ENCODE measurements at places on chromosomes 13 and 19.

DNA sequence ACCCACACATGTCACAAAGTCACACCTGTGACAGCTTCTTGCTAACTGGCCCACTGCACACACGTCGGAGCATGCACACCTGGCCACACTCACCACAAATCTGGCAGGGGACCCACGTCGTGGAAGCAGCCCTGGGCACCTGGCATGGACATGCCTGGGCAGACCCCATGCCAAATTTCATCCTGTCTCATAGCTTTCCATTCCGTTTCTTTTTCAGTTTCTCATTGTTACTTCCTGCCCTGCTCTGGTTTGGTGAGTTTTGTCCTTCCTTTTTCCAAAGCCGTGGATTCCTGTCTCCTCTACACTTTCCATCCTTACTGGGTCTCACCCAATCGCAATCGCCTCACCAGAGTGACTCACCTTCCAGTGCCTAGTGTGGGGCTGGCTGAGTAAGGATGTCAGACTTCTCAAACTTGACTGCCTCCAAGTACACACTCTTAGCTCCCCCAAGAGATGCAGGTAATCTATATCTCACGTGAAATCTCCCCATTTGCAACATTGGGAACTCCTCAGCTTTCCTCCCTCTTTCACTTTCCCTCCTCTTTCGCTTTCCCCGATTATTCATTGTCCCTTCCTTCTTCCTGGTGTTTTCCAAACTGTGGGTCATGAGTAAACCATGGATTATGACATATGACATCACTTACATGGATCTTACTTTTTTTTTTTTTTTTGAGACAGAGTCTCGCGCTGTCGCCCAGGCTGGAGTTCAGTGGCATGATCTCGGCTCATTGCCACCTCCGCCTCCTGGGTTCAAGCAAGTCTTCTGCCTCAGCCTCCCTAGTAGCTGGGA is 1.6 kb upstream of the BBC3 start:
- DNase-seq, result no peak

- no peak for DNase-seq
Observed at GRCh38 chr13:100208626-100209025, 119.7 kb downstream of the PCCA start.

DNA sequence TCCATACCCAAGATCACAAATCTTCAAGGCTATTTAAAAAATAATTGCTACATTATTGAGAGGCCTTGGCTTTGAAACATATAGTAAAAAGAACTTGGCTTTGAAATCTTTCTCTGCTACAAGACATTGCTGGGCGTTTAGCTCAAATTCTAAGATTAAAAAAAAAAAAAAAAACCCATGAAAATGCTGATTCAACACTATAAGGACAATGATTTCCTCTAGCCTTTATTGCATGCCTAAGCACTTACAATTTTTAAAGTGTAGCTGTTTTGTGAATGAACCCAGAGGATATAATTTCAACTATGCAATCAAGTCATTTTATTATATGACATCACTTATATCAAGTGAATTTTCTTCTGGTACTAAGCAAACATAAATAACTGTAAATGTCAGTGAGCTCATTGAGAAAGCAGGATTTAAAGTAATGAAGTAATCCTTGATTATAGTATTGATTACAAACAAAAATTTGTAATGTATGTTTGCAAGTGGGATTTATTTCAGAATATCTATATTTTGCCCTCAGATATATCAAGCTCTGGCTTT is 340.0 kb upstream of the GPC6 start:
- no peak for DNase-seq

DNA sequence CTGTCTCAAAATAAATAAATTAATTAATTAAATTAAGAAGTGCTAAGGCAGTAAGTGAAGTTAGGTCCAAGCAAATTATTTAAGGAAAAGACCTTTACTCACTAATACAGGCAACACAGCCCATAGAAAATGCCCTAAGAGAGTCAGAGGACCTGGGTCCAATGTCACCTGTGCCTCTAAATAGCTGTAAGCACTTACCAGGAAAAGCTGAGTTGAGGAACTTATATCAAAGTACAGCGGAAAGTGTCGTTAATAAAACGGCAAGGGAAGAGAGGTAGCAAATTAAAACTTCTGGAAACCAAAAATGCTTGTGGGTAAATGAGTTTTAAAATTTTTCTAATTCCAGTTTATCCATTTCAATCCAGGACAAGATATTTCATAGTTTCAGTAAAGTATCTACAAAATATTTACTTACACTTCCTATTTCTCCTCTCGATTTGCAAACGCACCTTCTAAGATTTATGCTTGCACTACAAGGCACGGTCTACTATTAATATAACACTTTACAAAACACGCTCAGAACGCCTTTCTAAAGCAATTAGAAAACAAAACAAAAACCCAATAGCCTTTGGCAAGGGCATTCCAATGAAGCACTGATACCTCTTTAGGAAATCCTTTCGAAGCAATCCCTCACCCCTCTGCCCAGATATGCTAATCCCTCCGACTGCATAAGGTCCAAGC is 963 bp downstream of the VPS36 start:
- DNase-seq, result no peak

GRCh38 chr13:96925916-96926628 is 68.2 kb downstream of the OXGR1 start:
- no peak for DNase-seq
